ENCODE measurements at places on chromosomes 13 and 19.

GRCh38 chr19:5953030-5953589 is 24.8 kb downstream of the RANBP3 start:
- no peak for DNase-seq

DNA sequence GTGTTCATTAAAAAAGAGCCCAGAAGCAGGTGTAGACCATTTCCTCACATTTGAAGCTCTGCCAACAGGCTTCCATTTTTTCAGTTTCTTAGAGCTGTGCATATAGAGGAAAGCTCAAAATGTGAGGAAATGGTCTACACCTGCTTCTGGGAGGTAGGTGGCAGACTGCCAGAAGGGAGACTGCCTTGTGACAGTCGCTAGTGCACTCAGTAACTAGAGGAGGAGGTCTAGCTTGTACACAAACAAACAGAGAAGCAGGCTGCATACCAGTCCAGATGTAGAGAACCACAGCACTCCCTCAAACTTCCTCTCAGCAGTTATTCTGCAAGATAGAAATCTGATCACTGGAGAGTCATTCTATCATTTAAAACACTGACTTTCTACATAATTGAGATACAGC is 800.2 kb downstream of the EFNB2 start:
- DNase-seq: no peak

- DNase-seq: no peak
Measured at GRCh38 chr13:35343417-35343816, 133.1 kb downstream of the MAB21L1 start.

GRCh38 chr13:37026771-37027170 is 26.2 kb downstream of the EXOSC8 start:
- DNase-seq: no peak

- DNase-seq: no peak
Measured at GRCh38 chr13:99258946-99259345, 767 bp upstream of the GPR18 start.

- DNase-seq: no peak
Measured at GRCh38 chr19:31223740-31224534, 125.3 kb downstream of the TSHZ3 start.

DNA sequence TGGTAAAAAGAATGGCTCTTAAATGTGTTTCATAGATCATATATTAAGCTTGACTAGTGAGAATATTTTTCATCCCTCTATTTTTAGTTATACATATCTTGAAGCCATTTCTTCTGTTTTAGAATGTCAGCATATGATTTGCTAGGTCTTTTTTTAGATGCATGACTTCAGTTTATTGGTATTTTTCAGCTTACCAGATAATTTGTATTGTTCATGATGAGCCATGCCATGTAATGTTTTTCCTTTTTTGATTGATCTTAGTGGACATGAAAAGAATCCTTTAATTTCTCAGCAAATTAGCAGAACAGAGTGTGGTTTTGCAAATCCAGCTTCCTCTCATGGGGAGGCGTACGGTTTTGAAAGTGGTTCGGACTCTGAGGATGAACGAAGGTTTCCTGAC is 168.5 kb downstream of the LMO7 start:
- DNase-seq: no peak

- DNase-seq: no peak
Measured at GRCh38 chr13:75587679-75588078, 38.1 kb downstream of the UCHL3 start.

GRCh38 chr19:14411938-14412245 is 7.2 kb downstream of the DDX39A start:
- no peak for DNase-seq

GRCh38 chr13:25707726-25708125 is 336.0 kb downstream of the ATP8A2 start:
- no peak for DNase-seq

GRCh38 chr13:100707818-100708740 is 33.5 kb upstream of the TMTC4 start:
- DNase-seq: no peak

DNA sequence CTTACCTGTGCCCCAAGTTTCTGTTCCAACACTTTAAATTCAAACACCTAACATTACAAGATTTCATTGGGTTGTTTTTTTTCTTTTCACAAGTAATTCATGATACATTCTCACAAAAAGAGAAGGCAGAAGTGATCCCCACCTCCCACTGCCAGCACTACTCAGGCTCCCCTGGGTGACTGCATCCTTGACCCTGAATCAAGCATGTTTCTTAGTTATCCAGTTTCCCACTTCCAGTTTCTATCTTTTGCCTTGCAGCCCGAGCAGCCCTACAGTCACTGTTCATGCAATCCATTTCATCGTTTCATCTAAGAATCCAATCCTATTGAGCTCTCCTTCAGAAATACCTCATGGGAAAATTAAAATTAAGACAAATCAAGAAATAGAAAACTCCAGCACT is 61.4 kb downstream of the RNASEH2B start:
- no peak for DNase-seq

GRCh38 chr19:21046489-21046888 is 26.0 kb downstream of the ZNF430 start:
- DNase-seq: no peak

DNA sequence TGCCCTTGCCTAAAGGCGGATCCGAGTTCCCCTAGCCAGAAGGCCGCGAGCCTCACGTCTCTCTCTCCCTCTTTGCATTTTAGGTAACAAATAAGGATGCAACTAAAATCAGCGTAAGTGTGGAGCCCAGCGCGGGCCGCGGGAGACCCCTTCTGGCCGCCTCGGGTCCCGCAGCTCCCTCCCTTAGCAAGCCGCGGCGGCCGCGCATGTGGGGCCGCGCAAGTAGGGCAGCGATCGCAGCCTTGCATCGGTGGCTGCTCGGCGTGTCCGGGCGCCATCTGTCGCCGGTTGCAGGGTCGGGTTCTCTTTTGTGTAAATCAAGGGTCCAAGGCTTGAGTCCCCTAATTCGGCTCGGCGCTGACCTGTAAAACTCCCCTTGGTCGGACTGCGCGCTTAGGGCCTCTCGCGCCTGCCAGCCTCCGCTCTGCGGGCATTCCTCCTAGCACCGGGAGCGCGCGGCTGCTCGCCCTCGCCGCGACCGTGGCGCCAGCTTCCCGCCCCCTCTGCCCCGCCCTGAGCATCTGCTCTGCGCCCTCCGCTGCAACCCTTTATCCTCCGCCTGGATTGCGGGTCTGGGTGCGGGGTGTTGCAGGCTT is 2.7 kb downstream of the VSTM2B start:
- DNase-seq: peak; percentile 24

- no peak for DNase-seq
Measured at GRCh38 chr19:47377801-47378200, 28.7 kb downstream of the DHX34 start.

GRCh38 chr13:102869948-102870676 is 24.3 kb downstream of the ERCC5 start:
- DNase-seq: no peak

- no peak for DNase-seq
Measured at GRCh38 chr13:53126841-53127245, 98.2 kb downstream of the OLFM4 start.

- DNase-seq: no peak
Measured at GRCh38 chr19:10884274-10884673, 12.9 kb downstream of the CARM1 start.

DNA sequence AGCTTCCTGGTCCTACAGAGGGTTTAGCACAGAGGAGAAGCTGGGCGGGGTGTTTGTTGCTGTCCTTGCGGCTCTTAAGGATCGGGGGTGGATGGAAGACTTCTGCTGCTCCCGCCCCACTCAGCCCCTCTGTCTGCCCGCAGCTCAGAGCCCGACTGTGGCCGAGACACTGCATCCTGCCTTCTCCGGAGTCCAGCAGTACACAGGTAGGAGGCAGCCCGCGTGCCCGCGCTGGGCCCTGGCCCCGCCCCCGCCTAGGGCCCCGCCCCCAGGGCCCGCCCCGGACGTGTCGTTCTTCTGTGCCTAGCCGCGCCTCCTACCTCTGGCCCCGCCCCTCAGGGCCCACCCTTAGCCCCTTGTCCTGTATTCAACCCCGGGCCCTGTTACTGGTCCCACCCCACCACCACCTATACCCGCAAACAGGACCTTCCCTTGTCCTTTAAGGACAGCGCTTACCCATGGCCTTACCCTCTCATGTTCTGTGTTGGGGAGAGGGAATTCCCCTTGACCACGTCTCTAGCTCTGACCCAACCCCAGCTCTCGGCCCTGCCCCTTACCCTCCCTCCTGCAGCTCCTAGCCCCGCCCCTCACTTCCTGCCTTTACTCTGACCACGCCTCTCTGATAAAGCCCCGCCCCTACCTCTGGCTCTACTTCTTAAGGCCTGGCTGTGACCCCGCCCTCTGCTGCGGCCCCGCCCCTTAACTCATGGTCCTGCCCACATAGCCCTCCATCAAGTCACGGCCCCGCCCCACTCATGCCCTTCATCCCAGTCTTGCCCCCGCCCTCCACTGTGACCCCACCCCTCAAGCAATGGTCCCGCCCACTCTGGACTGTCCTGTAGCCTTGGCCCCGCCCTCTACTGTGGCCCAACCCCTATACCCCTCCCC is 60.5 kb downstream of the CELF5 start:
- peak; percentile 37 for DNase-seq

GRCh38 chr19:2548966-2549365 is 73.0 kb downstream of the GADD45B start:
- no peak for DNase-seq

- DNase-seq: no peak
Measured at GRCh38 chr19:41610789-41611188, 16.1 kb downstream of the CEACAM4 start.

- DNase-seq: no peak
Measured at GRCh38 chr13:114047358-114047881, 73.5 kb upstream of the C13orf46 start.

- no peak for DNase-seq
Measured at GRCh38 chr19:23991170-23991569, 76.5 kb downstream of the ZNF726 start.

- peak; percentile 11 for DNase-seq
Measured at GRCh38 chr19:4524808-4525562, 6.7 kb upstream of the PLIN4 start.

- DNase-seq: no peak
Measured at GRCh38 chr13:84567848-84568247, 685.6 kb upstream of the SLITRK1 start.

GRCh38 chr13:100789968-100790367 is 115.4 kb upstream of the TMTC4 start:
- no peak for DNase-seq

- DNase-seq: no peak
Measured at GRCh38 chr19:36963280-36963679, 47.1 kb downstream of the ZNF568 start.

- no peak for DNase-seq
Measured at GRCh38 chr19:17004386-17004785, 22.2 kb downstream of the CPAMD8 start.

DNA sequence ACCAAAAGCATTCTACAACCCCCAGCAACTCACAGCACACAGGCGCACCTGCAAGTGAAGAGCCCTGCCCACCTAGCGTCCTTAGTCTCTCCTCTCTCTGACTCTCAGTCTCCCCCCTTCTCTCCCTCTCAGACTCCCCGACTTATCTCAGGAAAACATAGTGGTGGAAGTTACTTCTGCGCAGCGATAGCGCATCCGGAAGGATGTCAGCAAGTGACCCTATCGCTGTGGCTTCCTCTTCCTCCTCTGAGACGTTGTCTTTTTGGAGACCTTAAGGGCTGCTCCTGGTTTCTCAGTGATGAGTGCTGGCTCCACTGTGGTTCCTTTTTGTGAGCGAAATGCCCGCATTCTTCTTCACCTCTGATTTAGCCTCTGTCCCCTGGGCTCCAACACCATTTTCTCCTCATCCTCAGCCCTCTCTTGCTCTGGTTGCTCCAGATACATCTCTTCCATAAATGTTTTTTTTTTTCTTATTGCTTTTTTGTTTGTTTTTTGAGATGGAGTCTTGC is 1.4 kb upstream of the YIF1B start:
- no peak for DNase-seq

GRCh38 chr19:58385313-58385890 is 1.7 kb upstream of the RPS5 start:
- no peak for DNase-seq

DNA sequence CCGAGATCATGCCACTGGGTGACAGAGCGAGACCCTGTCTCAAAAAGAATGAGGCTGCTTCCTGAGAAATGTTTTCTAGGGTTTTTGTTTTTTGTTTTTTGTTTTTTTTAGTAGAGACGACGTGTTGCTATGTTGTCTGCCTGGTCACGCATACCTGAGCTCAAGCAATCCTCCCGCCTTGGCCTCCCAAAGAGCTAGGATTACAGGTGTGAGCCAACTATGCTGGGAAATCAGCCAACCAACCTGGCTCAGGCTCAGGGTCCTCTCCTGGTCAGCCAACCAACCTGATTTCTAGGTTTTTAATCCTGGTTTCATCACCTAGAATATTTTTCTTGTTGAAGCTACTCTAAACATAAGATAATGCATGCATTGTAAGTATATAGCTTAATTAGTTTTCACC is 7.8 kb downstream of the DHX34 start:
- DNase-seq: no peak

GRCh38 chr19:19103167-19103566 is 35.1 kb downstream of the TMEM161A start:
- no peak for DNase-seq

GRCh38 chr19:13942023-13942684 is 3.9 kb upstream of the PODNL1 start:
- no peak for DNase-seq

DNA sequence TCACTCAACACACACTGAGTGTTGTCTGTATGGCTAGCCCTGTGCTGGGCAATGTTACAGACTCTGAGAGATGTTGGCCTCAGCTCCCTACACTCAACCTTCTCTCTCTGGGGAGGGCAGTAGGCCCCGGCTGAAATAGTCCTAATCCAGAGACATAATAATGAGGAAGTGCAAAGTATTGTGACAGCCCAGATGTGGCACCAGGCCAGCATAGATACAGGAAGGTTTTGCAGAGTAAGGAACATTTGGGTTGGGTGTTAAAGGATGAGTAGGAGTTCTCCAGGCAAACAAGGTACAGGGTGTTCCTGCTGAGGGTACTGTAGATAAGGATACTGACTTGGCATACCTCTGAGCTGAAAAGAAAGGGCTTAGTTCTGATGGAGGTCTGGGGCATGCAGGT is 2.4 kb downstream of the LIN7B start:
- DNase-seq: no peak

GRCh38 chr13:100528353-100528752 is 60.2 kb downstream of the GGACT start:
- no peak for DNase-seq

DNA sequence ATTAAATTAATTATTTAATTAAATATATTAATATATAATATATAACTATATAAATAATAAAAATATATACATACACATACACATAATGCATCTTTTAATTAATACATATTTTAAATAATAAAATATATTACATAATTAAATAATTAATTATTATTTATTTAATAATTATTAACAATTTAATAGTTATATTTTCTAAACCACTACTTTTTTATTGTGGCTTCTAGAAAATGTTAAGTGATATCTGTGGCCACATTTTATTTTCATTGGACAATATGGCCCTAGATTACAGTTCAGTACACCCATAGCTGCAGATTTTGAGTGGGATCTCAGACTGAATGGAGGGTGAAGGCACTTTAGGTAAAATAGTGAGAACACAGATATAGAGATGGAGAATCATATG is 335.7 kb downstream of the NALCN start:
- DNase-seq: no peak
